ENCODE measurements at places on chromosomes 12 and 14. TPM values are rescaled to one million over a fixed set of nuclear protein-coding genes. Genes with fewer than 3 reads are reported as not detected.

The PMCH gene
- not detected for total RNA-seq

The PARP11 gene
- total RNA-seq: 2.1 TPM

The C12orf50 gene
- total RNA-seq: not detected

The HSPB8 gene
- total RNA-seq: 11.1 TPM

The LBHD2 gene
- not detected for total RNA-seq

The PRB2 gene
- total RNA-seq: not detected

The GZMH gene
- total RNA-seq: not detected

The TAS2R50 gene
- total RNA-seq: not detected

The SOCS2 gene
- 80.2 TPM for total RNA-seq

The PLXNC1 gene
- total RNA-seq: 2.1 TPM

The PTPRR gene
- total RNA-seq: 0.25 TPM

The P2RX7 gene
- total RNA-seq: 0.54 TPM

The BIN2 gene
- total RNA-seq: not detected
